AG10803 (cell line): ENCODE measurements at places on chromosomes 2 and 18.

- DNase-seq = no peak
Observed at GRCh38 chr2:146949400-146949799, 895.4 kb upstream of the ACVR2A start.

DNA sequence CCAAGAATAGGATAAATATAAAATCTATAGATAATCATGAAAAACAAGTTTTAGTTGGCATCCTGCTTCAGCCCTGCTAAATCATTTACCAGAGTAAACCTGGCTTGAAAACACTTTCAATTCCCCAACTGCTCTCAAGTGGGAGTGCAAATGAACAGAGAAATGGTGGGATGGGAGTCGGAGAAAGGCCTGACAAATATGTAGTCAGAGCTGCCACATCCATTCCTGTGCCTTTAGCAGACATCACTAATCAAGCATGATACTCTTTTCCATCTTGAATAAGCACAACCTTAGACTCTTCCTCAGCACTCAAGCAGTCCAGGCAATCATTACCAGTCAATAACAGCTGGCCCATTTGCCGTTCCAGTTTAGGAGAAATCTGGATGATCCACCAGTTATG, 101.3 kb downstream of the ANKRD44 start:
- DNase-seq = no peak

GRCh38 chr2:96890726-96891385, 21.0 kb upstream of the SEMA4C start:
- no peak for DNase-seq

- no peak for DNase-seq
Observed at GRCh38 chr2:28296243-28296642, 96.4 kb upstream of the FOSL2 start.

- DNase-seq = no peak
Observed at GRCh38 chr2:70336552-70336951, 34.7 kb upstream of the FAM136A start.

- no peak for DNase-seq
Observed at GRCh38 chr2:223181561-223181960, 129.6 kb downstream of the KCNE4 start.

GRCh38 chr2:215427585-215427984, 8.3 kb downstream of the FN1 start:
- peak; percentile 31 for DNase-seq

GRCh38 chr18:59041819-59042815, 97.6 kb upstream of the SEC11C start:
- DNase-seq = peak; percentile 92

GRCh38 chr2:203893840-203894239, 26.3 kb downstream of the CTLA4 start:
- DNase-seq = no peak

- DNase-seq = no peak
Observed at GRCh38 chr18:13617826-13618515, 108.4 kb downstream of the FAM210A start.

GRCh38 chr2:65377556-65378192, 54.7 kb downstream of the SPRED2 start:
- peak; percentile 77 for DNase-seq

DNA sequence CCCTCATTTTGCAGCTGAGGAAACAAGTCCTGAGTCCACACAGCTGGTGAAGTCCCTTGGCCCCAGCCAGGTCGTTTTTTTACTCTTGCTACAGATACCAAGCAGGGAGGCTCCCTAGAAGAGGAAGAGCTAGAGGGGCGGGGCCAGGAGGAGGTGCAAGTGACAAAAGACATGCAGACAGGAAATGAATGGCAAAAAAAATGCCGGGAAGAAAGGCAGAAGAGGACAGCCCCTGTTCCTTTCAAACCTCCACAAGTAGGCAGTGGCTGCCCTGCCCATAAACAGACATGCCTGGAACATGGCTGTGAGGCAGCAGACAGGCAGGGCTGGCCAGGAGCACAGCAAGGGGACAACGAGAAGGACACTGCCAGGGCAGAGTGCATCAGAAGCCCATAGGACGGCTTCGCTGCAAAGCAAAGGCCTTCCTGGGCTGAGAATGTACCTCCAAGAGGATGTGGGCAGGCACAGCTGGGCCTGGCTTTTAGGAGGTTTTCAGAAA, 108.7 kb downstream of the ZBTB7C start:
- no peak for DNase-seq

DNA sequence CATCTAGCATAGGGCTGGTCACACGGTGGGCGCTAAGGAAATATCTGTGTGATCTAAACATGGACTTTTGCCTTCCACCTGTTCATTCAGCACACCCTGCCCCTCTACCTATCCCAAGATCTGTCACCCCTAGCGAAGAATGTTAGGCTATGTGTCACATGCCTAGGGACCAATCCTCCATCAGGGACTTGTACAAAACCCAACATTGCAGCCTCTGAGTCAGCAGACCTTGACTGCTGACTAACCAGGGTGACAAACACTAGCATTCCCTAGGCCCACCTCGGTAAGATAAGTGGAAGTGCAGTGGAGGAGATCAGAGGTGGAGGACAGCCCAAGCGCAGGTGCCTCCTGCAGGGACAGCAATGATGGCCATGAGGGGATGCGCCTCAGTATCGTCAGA, 99.2 kb downstream of the SOX11 start:
- DNase-seq = no peak

DNA sequence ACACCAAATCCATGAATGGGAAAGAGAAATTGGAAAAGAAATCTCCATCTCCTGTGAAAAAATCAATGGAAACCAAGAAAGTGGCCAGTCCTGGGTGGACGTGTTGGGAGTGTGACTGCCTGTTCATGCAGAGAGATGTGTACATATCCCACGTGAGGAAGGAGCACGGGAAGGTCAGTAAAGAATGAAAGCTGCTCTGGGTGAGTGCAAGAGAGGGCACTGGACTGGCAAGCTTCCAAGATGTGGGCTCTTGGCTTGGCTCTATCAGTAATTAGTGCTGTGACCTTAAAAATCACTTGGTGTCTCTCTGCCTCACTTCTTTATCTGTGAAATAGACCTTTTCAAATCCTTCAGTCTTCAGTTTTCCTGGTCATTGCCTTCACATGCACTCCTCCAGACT, 89.0 kb downstream of the ZNF532 start:
- no peak for DNase-seq

- peak; percentile 69 for DNase-seq
Observed at GRCh38 chr18:50836521-50836957, 16.7 kb upstream of the MRO start.

DNA sequence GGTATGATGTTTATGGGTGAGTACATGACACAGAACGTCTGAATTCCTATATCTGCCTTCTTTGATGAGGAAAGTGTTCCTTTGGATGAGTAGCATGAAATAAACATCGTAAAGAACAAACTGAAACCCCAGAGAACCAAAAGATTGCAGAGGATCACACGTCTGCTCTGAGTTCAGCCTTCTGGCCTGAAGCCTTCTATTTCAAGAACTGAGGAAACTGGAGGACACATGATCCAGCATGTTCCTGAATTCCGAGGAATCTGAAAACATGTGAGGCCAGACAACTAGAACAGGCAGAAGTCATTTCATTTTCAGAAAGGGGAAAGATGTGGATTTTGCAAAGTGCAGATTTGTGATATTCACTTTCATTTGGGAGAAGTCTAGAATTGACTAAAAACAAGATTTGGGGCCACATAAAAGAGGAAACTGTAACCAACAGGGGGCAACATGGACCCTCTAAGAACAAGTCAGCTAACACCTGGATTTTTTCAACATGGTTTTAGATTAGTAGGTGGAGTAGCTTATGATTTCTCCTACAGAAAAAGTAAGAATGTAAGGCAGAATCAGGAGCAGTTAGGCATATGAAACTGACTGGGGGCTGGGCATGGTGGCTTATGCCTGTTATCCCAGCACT, 8.3 kb downstream of the SULT6B1 start:
- DNase-seq = peak; percentile 18

GRCh38 chr2:54763636-54764291, 40.3 kb downstream of the EML6 start:
- DNase-seq = no peak

GRCh38 chr2:5561006-5561405, 131.2 kb upstream of the SOX11 start:
- DNase-seq = no peak

DNA sequence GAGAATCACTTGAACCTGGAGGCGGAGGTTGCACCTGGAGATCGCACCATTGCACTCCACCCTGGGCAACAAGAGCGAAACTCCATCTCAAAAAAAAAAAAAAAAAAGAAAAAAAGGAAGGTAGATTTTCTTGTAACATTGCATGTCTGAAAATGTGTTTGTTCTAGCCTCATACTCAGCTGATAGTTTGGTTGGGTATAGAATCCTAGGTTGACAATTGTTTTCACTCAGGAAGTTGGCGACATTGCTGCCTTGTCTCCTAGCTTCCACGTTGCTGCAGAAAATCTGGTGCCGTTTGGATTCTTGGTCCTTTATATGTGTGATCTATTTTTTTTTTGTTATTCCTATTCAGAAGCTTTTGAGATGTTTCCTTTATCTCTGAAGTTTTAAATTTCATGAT, 4.7 kb downstream of the ING5 start:
- no peak for DNase-seq

DNA sequence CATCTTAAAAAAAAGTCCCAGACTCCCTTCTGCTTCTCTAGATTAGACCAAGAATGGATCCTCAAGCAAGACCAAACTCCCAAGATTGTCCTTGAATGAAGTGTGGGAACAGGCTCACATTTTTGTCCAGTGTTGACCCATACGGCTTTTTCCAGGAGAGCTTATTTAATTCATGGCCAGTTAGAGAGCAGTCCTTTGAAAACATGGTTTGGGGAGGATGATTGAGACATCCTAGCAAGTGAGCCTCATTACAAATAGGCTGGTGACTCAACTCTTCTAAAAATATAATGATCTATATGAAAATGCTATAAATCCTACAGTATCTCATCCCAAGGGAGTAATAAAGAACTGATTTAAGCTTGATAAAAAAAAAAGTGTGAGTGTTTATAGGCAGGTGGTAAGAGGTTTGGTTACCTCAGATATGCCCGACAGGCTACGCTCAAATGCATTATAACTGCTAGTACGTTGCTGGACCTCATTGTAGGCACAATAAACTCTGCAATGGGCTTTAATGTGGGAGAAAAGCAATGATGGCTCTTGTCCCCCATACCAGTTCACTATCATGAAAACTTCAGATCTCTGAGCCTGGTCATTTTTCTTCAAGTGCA, 17.0 kb downstream of the ANKRD29 start:
- no peak for DNase-seq

DNA sequence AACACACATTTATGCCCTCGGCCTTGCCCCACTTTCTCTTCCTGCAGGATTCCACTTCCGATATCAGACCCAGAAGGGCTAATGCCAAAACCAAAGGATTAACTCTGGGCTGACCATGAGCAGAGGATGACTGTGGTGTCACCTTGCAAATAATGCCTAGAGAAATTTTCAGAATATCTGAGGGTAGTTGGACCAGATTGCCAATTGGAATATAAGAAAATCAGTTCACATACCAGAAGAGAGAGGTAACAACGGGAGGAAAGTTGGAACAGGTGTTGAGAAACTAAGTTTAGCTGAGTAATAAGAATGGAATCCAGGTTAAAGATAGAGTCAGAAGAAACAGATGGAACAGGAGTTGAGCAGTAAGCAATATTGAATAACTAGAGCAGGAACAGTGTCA, 232.7 kb upstream of the UBE2E3 start:
- peak; percentile 6 for DNase-seq

DNA sequence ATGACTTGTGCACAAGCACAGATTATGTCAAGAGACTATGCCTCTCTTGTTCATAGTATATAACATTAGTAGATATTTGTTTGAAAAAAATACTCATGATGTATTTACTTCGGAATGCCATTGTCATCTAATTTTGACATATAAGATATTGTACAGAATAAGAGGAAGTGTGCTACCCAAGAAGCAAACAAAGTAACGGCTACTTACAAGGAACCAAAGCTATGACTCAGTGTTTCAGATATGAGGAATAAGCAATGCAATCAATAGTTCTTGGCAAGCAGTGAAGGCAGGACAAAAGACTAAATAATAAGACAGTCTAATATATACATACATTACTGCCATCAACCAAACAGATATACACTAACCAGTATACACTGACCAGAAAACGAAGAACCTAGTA, 256.3 kb downstream of the CCDC178 start:
- no peak for DNase-seq

DNA sequence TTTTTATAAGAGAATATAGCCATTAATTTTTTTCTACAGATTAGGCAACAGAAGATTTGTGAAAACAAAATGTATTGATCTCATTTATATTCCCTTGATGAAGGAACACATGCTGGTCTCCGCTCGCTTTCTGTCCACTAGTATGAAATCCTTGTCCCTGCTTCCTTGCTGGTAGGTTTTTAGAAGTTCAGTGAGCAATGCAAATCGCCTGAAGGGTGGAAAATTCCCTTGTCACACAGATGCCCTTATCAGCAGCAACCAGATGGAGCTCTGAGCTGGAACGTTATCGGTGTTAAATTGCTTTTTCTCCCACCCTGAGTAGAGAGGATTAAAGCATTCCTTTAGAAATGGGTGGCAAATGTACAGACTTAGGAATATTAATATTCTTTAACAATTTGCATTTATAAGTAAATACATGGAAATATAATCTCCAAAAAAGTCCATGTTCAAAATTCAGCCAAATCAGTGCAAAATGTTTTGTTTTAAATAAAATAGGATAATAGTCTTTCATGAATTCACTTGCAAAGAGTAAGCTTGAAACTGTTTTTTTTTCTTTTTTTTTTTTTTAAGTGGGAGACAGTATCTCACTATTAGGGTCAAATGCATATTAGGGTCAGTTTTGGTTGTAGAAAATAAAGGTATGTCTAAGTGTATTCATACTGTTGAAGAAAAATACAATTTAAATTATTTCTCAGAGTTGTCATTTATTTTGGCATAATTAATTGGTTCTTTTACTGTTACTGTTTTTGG, 164.0 kb upstream of the MYO3B start:
- no peak for DNase-seq

DNA sequence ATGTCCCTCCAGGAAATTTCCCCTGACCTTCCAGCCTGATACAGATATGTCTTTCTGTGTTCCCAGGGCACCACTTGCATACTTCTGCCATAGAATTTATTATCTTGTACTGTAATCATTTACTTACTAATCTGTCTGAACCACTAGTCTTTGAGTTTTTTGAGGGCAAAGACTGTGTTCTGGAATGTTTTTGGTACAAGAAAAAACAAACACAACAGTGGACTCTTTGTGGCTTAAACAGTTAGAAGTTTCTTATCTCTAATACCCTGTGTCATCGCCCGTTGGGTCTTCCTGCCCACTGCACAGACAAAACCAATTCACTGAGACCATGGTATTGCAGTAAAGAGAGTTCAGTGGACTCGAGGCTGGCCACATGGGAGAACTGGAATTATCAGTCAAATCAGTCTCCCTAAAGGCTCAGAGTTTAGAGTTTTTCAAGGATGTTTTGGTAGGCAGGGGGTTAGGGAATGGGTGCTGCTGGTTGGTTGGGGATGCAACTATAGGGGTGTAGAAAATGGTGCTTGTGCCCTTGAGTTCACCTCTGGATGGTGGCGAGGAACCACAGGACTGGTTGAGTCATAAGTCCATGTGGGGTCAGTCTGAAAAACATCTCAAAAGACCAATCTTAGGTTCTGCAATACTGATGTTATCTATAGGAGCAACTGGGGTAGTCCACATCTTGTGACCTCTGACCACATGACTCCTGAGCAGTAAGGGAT, 20.3 kb downstream of the RALB start:
- no peak for DNase-seq
